Stimulated activated CD4-positive, alpha-beta T cell treated with anti-CD3 and anti-CD28 coated beads, Interleukin-4, amount 100 ng/mL, for 4 hours (primary cell): ENCODE measurements at places on chromosomes 4 and X.

DNA sequence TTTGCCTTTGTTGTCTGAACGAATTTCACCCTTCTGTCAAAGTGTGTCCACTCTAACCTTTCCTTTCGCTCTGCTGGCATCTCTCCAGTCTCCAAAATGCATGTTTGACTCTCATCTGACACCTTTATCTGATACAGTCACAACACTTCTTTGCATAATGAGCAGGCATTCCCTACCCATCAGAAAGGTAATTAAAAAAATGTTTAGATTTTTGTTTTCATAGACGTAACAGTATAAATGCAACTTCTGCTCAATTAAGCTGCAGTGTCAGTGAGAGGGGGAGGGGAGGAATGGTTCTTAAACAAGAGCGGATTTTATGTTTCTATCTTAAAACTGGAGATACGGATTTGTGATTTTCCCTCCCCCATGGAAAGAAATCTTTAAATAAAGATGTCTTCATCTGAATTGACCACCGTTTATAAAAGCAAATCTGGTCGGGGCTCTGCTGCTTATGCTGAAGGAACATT is 70.2 kb downstream of the CXXC4 start:
- DNase-seq = no peak

DNA sequence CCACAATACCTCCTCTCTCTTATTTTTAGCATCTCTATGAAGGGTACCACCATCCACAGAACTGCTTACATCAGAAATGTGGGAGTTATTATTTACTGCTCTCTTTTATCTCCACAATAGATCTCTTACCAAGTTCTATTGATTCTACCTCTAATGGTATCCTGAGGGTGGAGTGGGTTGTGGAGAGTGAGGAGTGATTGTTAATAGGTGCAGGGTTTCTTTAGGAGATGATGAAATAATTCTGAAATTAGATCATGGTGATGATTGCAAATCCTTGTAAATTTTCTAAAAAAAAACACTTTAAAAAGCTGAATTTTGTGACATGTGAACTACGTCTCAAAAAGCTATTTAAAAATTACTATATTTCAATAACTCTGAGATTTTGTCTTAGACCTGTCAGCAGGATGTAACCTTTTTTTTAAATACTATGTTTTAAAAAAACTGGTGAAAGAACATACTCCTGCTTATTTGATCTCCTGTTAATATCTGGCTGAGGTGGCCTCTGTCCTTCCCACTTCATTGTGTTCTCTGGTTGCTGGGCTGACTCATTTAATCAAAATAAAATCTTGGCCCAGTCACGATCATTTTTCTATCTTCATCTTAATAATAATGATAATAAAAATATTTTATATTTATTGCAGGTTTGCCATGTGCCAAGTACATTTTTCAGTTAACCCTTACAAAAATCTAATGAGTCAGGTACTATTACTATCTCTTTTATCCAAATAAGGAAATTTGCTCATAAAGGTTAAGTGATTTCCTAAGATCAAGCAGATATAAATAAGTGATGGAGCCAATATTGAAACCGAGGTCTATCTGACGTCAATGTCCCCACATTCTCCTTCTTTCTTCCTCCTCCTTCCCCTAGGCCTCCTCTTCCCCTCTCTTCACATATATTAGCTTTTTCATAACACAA is 73.5 kb downstream of the GLUD2 start:
- DNase-seq = no peak

DNA sequence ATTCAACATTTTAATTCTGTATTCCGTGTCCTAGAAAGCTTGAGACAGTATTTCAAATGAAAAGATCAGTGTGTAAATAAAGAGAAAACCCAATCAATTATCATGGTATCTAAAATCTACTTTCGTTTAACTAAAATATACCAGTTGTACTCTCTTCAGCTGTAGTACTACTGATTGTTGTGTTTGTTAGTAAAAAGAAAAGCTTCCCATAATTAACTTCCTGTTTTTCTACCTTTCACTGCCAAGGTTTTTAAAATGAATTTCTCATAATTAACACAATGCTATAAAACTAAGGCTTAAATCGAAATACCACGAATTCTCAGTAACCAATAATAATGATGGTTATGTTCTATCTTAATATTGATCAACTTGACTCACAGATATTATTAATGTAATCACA is 37.4 kb downstream of the PPP3CA start:
- no peak for DNase-seq

DNA sequence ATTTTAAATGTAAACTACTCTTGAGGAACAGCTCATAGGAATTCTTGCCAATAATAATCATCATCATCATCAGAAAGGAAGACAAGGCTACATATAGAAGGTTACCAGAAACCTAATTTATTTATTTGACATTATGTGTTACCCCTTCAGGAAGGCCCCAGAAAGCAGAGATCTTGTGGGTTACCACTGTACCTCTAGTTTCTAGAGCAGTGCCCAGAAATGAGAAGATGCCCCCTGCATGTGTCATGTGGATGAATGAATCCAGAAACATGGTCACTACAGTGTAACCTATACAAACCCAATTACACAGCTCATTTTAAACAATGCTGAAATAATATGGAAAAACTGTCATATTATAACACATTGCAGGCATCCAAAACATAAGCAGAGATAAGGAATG is 70.4 kb downstream of the ARAP2 start:
- no peak for DNase-seq

GRCh38 chrX:55919367-55920221 is 202.0 kb downstream of the RRAGB start:
- no peak for DNase-seq

DNA sequence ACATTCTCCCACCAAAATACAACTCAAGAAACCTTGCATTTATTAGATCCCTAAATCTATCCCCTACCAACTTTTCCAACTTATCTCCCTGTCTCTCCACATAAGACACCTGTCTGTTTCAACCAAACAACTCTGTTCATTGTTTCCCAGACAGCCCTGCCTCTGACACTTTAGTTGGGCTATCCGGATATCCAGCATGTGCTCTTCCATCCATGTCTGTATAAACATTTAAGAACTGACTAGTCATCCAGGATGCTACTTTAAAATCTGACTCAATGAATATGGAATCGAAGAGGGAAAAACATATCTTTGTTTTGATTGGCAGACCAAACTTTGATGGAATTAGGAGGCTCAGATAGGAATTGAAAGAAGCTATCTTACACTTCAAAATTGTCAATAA is 143.2 kb upstream of the DCAF8L1 start:
- no peak for DNase-seq

DNA sequence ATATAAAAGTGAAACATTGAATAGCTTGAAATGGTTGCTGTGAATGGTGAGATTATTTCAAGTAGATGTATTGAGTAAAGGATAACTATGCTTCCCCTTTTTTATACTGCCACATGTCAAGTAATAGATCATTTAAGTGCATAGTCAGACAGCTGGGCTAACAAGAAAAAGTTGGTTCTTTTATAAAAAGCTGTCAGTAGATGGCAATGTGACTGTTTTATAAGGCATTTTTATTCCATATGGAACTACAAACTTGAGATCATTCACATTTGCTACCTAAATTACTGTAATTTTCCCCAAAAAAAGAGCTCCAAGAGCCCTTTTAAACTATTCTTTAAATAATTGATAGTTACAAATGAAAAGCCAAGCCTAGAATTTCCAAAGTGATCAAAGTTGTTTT is 831.0 kb downstream of the C4orf33 start:
- no peak for DNase-seq

DNA sequence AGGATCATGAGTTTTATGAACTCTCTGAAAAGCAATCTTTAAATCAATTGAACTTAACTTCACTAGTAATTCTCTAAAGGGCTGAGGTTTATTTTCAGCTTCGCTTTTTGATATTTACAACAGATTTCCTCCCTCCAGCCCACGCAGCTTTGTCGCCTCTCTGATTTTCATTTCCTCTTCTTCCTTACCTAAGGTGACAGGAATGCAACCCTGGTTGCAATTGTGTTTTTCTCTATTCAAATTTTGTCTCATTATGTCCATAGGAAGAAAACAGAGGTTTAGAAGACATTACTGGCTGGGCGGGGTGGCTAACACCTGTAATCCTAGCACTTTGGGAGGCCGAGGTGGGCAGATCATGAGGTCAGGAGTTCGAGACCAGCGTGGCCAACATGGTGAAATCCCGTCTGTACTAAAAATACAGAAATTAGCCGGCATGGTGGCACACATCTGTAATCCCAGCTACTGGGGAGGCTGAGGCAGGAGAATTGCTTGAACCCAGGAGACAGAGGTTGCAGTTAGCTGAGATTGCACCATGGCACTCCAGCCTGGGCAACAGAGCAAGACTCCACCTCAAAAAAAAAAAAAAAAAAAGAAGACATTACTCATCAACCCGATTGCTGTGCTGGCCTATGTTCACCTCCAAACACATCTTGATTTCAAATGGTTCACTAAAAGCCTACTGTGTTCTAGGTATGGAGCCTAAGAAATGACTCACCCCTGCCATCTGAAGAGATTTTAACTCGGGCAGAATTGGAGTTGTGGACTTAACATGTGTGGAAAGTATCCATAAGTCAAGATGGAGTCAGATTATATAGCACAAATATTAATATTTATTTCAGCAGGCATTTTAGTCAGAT is 36.8 kb downstream of the VSIG4 start:
- DNase-seq = no peak

GRCh38 chrX:49058794-49059193 is at the start of gene CCDC120:
Gene CCDC120, plus strand, starts transcription at chrX:49058999. Its CDS starts 3,043 bp downstream, at chrX:49062042.
- DNase-seq = no peak

GRCh38 chr4:18480342-18480741 is 458.8 kb upstream of the LCORL start:
- no peak for DNase-seq
